ENCODE measurements at places on chromosomes 11 and 22. TPM values are rescaled to one million over a fixed set of nuclear protein-coding genes. Genes with fewer than 3 reads are reported as not detected.

SNU13 gene
- total RNA-seq = 116 TPM

GRCh38 chr11:78606667-78607066 lies 32.0 kb upstream of the NARS2 start:
- DNase-seq = no peak

GRCh38 chr11:111301842-111302118 lies 3.4 kb downstream of the POU2AF3 start:
- DNase-seq = no peak

DNA sequence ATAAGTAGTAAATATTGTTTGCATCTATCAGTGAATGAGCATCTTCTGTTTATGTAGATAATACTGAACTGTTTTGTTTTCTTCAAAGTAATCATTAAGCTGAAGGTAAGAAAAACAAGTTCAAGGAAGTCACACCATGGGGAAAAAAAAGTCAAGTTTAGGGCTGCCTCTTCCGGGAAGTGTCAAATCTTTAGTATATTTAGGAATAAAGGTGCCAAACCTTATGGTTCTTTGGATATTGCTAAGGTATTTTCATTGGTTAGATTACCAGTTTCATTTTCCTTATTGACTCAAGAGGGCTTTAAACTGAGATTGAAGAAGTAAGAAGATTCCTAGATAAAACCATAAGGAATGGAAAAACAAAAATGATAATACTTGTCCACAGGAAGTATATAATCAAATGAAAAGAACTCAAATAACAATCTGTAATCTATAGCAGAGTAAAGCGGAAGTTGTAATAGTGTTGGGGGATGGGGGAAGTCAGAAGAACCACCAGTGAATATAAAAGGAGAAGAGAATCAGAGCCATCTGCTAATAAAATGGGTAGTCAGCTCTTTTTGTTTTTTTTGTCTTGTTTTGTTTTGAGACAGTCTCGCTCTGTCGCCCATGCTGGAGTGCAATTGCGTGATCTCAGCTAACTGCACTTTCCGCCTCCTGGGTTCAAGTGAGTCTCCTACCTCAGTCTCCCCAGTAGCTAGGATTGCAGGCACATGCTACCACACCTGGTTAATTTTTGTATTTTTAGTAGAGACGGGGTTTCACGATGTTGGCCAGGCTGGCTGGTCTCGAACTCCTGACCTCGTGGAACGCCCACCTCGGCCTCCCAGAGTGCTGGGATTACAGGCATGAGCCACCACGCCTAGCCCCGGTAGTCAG lies 2.3 kb downstream of the ATM start:
- DNase-seq = no peak

DNA sequence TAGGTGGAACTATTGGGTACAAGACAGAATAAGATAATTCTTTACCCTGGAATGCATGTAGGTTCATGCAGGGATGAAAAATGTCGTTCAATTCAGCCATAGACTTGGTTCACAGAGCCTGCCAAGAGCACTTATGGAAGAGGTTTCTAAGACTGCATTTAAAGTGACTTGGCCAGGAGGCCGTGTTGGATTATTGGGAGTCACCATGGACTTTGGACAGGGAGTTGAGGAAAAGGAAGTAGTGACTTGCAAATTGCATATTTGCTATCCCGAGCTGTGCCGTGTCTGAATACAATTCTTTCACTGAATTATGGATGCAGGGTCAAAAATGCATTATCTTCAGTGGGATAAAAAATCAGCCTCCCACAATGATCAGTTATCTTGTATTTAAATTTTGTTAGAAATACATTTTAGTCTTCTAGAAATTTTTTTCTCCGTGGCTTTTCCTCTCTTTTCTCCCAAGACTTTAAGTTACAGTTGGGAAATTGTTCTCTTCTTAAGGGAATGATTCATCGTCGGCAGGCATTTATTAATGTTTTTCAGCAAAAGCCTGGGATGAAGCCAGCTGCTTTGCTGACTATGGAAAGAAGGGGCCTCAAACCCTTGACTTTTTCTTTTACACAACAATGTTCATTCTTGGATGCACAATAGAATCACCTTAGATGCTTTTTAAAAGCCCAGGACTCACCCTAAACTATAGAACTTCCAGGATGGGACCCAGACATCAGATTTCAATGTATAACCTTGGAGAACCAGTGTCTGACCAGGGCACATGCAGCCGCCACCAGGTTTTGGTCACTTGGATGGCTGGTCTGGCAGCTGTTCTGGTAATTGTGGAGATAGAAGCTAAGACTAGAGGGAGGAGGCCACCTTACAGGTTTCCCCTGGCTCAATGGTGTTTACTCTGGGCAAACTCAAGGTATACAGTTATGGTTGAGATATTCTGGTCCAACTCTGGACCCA lies 70.8 kb downstream of the FAT3 start:
- DNase-seq = no peak

MAP6 gene
- total RNA-seq = 1.2 TPM

- no peak for DNase-seq
These were observed 6.4 kb upstream of the TYMP start for GRCh38 chr22:50536226-50536625.

MUC5AC gene
- total RNA-seq = not detected

MS4A4A gene
- not detected for total RNA-seq

- DNase-seq = no peak
These were observed 105.0 kb downstream of the FAT3 start for GRCh38 chr11:92329646-92330045.

KRTAP5-2 gene
- not detected for total RNA-seq

DNA sequence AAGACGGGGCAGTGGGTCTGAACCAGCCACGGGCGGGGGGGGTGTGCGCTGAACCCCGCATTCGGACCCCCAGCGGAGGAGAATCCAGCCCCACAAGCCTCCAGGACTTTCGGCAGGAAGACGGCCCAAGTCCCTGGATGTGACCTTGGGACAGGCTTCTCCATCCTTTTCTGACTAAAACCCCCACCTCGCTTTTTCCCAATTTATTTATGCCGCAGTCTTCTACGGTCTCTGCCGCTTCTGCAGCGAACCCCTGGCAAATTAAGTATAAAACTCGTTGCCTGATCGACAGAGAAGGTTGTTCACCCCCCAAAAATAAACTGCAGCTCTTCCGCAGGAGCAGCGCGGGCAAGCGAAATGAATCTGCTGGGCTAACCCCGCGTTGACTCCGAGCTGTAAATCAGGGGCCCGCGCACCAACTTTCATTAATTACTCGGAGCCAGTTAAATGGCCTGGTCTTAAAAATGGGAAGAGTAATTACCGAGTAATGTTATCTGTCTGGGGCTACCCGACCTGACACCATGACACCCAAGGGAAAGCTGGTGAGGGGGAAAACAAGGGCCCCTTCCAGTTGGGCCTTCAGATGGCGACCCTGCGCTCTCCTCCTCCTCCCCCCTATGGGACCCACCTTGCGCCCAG lies 6.6 kb downstream of the WT1 start:
- no peak for DNase-seq

MFRP gene
- not detected for total RNA-seq

DNA sequence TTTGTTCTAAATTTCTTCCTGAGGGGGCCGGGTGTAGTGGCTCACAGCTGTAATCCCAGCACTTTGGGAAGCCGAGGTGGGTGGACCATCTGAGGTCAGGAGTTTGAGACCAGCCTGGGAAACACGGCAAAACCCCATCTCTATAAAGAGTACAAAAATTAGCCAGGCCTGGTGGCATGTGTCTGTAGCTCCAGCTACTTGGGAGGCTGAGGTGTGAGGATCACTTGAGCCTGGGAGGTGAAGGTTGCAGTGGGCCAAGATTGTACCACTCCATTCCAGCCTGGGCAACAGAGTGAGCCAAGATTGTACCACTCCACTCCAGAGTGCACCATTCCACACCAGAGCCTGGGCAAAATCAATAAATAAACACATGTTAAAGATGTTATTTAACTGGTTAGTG lies 20.6 kb upstream of the TOP3B start:
- no peak for DNase-seq

GRCh38 chr22:40834619-40835018 lies 15.5 kb upstream of the SLC25A17 start:
- DNase-seq = no peak

DNA sequence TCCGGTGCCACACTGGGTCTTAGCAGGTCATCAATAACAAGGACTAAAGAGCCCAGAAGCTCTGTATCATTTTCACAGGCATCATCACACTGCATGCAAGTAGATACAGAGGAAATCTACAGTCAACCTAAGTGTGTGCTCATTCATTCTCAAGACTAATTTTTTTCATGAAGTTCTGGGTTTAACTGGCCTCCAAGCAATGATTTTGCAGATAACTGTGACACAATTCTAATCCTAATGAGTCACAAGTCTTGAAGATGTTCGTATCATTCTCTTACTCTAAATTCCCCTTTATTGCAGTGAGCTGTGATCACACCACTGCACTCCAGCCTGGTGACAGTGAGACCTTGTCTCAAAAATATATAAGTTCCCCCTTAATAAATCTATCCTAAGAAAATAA lies 2.5 kb downstream of the OR52W1 start:
- no peak for DNase-seq

DNA sequence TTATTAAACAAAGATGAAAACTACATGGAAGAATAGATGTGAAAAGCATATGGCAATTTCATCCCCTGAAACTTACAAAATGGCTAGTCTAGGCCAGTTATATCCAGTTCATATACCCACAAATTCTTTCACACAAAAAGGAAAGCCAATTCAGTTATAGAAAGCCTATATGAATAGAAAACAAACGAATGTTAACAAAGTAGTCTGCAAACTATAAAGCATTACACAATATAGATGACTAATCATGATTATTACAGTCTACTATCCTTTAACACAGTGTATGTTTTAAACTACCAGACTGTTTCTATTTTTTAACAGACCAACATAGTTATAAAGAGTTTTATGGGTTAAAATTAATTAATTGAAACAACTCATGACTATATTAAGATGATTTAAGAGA lies 12.1 kb downstream of the DCUN1D5 start:
- DNase-seq = no peak

DNA sequence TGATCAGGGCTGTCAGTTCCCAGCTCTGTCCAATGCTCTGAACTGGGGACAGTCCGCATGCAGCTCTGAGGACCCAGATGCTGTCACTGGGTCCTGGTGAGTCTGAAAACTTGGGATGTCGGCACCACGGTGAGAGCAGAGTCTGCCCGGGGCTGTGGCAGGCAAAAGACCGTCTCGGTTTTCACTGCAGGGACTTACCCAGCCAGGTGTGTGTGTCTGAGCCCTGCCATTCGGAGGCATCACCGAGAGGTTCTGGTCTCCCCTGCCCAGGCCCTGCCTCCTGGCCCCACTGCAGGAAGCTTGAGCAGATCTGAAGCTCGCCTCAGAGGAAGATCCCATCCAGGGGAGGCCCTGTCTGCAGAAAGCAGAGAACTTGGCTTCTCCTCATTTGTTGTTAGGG lies 5.2 kb downstream of the TP53AIP1 start:
- no peak for DNase-seq

DNA sequence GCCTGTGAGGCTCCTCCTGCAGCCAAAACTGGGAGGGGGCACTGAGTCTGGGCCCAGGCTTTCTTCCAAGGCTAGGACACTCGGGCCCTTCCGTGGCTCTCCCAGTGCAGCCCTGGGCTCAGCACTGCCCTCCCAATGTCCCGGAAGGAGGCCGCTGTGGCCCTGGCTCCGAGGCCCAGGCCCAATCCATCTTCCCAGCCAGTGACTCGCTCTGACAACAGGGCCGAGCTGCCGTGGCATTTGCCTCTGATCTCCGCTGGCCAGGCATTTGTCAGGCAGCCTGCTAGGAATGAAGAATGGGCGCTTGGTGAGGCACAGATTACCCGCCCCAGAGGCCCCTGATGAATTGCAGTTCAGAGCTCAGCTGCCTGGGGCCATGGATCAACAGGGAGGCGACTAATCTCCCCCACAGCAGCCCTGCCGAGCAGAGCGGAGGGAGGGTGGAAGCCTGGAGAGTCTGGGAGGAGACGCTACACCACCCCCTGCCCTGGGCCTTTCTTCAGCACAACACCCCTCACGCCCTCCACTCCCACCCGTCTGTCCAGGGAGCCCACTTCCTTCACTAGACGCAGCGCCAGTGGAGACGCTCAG lies 8.3 kb downstream of the FXYD2 start:
- no peak for DNase-seq

GRCh38 chr11:119377961-119378667 lies 3.4 kb downstream of the USP2 start:
- no peak for DNase-seq

DNA sequence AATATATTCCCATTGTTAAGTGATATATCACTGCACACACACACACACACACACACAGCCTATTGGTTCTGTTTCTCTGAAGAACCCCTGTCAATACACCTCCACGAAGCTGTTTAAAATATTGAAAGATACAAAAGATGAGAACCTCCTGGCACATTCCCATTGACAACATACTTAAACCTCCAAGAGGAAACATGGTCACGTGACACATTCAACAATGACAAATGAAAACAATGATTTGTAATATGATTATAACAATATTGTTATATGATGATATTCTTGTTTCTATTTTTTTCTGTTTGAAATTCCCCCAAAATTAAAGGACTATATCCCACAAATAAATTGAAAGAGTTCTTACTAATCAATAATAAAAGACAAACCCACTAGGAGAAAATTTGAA lies 1344.9 kb downstream of the BRD1 start:
- no peak for DNase-seq

DNA sequence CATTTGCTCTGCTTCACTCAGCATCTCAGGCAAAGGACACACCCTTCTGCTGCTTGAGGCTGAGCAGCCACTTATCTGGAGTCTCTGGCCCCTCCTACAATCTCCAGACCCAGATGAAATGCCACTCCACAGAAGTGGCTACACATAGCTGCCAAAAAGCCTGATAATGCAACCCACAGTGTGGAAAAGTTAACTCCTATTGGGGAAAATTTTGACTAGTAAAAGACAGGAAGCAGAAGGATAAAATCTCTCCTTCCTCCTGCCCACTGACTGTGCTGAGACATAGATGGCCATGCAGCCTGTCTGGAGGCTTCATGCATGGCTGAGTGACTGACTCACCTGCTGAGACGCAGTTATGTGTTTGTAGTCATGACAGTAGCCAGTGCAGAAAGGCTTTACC lies 92.3 kb upstream of the TEAD1 start:
- no peak for DNase-seq

DNA sequence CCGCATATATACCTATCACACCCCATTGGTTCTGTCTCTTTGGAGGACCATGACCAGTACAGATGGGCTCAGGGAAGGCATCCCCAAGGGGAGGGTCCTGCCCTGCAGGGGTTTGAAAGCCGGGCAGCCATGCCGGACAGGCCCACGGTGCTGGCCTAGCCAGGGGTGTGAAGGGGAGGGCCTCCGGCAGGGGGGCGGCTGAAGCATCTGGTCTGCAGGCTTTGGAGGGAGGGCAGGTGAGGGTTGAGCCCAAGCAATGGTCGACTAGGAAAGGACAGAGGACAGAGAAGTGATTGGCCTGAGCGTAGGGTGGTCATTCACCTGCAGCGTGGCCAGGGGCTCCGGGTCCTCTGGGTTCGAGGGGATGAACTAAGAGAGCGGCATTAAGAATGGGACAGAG lies 11.2 kb upstream of the CTSD start:
- no peak for DNase-seq

- DNase-seq = no peak
These were observed 172.0 kb upstream of the CADM1 start for GRCh38 chr11:115676206-115676605.

CDKN1C gene
- 132 TPM for total RNA-seq

PLA2G3 gene
- total RNA-seq = 0.20 TPM

ART1 gene
- total RNA-seq = not detected

TIMM8B gene
- total RNA-seq = 51.9 TPM

PYGM gene
- total RNA-seq = 7.6 TPM

- no peak for DNase-seq
These were observed 520.0 kb upstream of the LUZP2 start for GRCh38 chr11:23976841-23977271.

MRGPRE gene
- total RNA-seq = not detected

- no peak for DNase-seq
These were observed 17.9 kb upstream of the MUC6 start for GRCh38 chr11:1054143-1055108.

GRCh38 chr11:107787733-107788132 lies 70.9 kb downstream of the SLC35F2 start:
- no peak for DNase-seq
